Adipose tissue (tissue), 3 donors: ENCODE measurements at places on chromosomes 6 and 20. TPM values are rescaled to one million over a fixed set of nuclear protein-coding genes. Genes with fewer than 3 reads are reported as not detected.

Gene CYP21A2
- polyA plus RNA-seq, result 2.1 TPM

Gene SNAP25
- 10.1 TPM for polyA plus RNA-seq

Gene TBCC
- polyA plus RNA-seq, result 15.5 TPM

Gene TUBB2B
- polyA plus RNA-seq, result 4.7 TPM
